ENCODE measurements at places on chromosomes 2 and 18.

GRCh38 chr2:120758181-120759144 is 22.8 kb downstream of the GLI2 start:
- DNase-seq, result no peak

DNA sequence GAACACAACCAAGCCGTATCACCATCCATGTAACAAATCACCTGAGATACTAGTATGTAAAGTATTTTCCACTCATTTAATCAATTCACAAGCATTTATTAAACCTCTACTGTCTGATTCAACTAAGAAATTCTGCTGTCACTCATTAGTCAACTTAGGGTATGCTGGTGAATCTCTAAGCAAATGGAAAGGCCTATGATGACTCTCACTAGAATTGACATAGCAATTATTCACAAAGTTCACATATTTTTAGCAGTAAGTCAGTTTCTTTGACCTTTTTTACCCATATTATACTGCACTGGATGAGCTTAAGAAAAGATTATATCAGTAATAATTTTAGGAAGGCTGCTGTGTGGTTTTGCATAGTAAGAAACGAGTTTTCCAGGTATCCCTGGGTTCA is 130.1 kb downstream of the SLC8A1 start:
- DNase-seq, result no peak

DNA sequence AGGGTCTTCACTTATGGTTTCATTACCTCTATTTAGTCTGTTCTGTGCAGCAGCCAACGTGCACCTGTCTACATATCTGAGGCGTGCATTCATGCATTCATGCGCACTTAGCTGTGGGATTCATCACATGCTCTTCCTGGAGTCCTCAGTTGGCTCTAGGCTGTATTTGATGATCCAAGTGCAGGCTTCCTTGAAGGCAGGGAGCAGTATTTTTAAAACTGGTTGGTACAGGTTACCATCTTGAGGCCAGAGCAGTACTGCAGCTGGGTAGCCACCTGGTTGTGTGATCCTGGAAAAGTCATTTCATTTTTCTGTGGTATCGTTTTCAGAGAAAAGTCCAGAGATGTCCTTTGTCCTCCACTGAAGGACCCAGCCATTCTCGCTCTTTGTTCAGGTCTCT is 109.8 kb downstream of the EN1 start:
- DNase-seq, result no peak

DNA sequence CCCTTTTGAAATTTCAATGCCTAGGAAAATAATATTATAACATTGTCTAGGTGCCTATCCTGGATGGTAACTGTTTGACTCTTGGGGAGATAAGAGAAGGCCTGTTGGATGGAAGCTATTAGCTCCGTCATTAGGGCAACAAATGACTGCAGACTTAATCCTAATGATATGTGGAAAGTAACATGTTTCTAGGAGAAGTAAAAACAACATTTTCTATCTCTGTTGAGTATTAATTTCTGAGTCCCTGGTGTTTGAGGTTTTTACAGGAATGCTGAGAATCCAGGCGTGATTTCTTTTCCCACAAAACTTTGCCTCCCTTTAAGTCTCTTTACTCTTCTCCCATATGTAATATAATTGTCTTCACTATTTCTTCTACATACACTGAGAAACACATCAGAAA is 159.1 kb downstream of the GALNT1 start:
- DNase-seq, result no peak

GRCh38 chr18:13141209-13141608 is 77.4 kb upstream of the LDLRAD4 start:
- DNase-seq, result no peak

- DNase-seq, result peak; percentile 31
Observed at GRCh38 chr2:168997794-168998193, 33.3 kb downstream of the ABCB11 start.

GRCh38 chr18:6052449-6052913 is 157.2 kb upstream of the TMEM200C start:
- DNase-seq, result no peak

DNA sequence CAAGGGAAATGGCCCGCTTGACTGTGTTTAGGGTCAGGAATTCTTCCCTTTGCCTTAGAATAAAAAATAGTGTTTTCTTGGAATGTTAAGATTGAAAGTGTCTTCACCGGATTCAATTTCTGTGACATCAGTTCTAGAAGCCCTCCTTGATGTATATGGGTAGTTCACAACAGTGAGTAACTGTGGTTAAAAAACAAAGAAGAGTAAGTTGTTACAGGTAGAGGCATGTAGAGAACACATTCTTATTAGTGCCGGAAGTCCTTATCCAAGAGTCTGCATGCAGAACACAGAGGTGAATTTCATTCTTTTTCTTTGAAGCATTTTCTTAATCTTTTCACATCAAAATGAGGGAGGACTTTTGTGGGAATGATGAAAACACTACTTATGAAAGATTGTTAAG is 105.5 kb downstream of the FMNL2 start:
- no peak for DNase-seq

GRCh38 chr18:13726972-13727331 is 479 bp downstream of the RNMT start:
- peak; percentile 61 for DNase-seq

DNA sequence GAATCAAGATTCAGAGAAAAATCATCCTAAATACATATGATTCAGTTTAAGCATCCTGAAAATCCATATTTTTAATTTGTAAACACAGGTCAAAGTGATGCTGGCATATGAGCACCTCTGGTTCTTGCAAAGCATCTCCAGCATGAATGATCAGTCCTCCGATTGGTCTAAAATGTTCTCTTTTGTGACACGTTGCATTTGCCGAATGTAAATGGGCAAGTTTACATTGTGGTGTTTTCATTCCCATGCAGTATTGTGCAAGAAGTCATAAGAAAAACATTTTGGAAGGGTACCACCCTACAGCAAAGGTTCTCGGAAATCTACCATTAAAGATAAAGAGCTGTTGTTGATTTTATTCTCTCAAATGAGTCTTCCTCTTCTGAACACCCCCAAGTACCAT is 108.0 kb upstream of the UNC80 start:
- DNase-seq, result no peak

- DNase-seq, result no peak
Observed at GRCh38 chr18:39913672-39914366, 2041.2 kb upstream of the PIK3C3 start.

GRCh38 chr2:229611360-229611759 is 103.0 kb downstream of the DNER start:
- no peak for DNase-seq

DNA sequence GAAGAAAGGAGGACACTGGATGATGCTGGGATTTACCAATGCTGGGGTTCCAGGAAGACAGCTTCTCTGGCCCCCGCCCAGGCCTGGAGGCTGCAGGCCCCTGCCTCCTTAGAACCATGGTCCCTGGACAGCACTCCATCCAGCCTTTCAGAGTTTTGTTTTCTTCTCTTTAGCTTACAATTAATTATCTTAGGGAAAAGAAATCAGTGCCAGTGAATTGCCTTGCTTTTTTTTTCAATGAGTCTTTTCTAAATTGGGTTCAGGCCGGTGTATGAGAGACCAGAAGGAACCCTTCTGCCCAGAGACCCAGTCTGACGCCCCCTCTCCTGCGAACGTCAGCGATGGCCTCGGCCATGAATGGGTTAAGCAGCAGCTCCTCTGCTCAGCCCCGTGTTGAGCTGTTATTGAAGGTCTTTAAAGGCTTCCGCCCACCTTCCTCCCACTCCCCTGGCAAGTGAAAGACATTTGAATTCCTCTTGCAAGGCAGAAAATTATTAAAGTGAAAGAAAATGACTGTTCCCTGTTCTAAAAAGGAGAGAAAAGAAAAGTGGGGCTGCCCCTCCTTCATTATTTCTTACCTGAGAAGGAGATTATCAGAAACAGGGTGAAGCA is 65.7 kb upstream of the CHMP1B start:
- no peak for DNase-seq

DNA sequence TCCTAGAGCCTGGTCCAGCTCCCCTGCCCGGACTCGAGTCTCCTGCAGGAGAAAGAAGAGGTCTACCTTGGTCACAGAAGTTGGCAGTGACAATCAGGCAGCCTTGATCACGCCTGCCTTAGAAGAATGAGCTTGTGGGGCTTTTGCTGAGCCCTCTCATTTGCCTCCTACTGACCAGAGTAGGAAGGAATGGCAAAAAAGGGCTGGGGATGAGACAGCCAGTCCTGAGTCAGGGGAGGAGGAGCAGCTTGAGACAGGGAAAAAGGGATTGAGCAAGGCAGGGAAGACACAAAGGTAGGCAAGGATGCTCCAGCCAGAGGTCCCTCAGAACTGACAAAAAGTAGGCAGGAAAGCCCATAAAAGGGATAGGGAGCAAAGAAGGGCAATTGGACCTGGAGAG is 6.0 kb downstream of the WDR54 start:
- DNase-seq, result no peak

- no peak for DNase-seq
Observed at GRCh38 chr18:62844850-62845643, 129.7 kb downstream of the PHLPP1 start.

GRCh38 chr18:12515550-12515949 is 107.8 kb downstream of the PRELID3A start:
- peak; percentile 31 for DNase-seq

GRCh38 chr18:41464278-41464677 is 490.8 kb upstream of the PIK3C3 start:
- no peak for DNase-seq

DNA sequence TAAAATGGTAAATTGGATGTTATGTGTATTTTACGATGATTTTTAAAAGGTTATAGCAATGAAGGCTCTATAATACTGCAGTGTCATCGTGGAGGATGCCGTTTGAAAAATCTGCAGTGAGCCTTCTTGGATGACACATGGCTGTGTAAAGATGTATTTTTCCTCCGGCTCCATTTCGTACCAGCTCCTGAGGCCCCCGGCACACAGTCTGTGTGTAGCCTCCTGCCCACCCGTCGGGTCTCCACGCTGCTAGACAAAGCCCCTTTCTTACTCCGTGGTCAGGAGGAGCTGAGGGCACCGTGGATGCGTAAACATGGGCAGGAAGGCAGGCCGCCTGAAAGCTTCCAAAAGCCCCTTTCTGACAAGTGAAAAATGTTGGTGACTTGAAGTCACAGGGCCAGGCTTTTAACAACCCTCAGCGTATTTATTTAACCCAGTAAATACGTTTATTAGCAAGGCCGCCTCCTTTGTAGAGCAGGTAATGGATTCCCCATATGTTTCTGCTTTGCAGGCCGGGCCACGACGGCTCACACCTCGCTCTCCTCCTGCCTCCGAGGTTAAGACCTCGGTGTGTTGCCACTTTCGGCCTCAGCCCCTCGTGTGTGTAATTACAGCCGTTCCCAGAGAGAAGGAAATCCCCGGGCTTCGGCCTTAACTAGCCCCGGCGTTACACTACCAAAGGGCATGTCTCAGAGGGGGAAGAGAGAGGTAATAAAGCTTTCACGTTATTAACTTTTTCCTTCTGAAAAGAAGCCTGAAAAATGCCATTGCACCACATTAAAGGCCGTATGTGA is 72.8 kb downstream of the DDX1 start:
- no peak for DNase-seq

DNA sequence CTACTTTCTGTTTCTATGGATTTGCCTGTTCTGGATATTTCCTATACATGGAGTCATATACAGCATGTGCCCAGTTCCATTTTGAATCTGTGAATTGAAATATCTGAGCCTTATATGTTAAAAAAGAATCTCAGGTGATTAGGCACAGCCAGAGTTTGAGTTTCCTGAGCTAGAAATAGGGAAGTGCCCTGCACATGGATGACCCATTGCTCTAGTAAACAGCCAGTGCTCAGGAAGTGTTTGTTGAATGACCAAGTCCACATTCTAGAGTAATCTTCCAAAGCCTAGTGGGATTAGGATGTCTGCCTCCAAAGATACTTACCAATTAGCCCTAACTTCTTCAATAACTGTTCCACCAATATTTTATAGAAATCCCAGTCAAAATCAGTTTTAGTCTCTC is 165.8 kb downstream of the SETBP1 start:
- no peak for DNase-seq

- no peak for DNase-seq
Observed at GRCh38 chr2:106537791-106538191, 50.6 kb downstream of the CD8B2 start.

DNA sequence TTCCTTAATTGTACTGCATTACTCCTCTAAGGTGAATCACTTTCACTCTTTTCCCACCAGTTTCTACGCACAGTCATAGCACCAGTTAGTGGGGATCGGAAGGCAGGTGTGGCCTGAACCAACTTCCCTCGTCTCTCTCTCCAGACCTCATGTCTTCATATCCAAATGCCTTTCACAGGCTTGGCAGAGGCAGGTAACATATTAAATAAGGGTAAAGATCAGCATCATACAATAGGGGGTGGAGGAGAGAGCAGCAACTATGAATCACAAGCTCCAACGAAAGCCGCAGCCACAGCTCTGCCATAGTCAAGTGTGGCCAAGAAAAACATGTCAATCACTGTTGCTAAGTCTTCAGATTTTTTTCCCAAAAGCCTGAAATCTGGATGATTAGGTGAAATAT is 40.3 kb downstream of the AP1S3 start:
- DNase-seq, result no peak

DNA sequence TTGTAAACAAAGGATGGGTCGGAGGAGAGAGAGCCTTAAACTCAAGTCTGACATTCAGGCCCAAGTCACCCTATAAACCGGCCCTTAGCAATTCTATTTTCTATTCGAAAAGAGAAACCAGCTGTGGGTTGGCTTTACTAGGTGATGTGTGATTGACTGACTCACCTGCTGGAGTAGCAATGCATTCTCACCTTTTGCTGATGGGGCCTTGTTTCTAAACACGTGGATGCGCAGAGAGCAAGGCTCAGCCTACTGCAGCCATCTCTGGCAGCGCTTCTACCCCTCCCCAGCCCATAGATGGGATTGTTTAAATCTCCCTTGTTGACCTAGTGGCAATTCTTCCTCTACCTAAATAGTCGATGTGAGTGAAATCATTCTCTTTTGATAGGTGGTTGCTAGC is 138.5 kb downstream of the MEIS1 start:
- DNase-seq, result no peak

- DNase-seq, result no peak
Observed at GRCh38 chr18:57909620-57910019, 106.5 kb upstream of the ATP8B1 start.

Data from hematopoietic multipotent progenitor cell treated with erythropoietin and hydrocortisone succinate and interleukin-3 and kit ligand, for 4 days (in vitro differentiated cells).